Central memory CD8-positive, alpha-beta T cell (primary cell): ENCODE measurements at places on chromosomes 7 and 10.
A peak's percentile ranks its signal among the peaks of the same experiment; 100 is the strongest.

DNA sequence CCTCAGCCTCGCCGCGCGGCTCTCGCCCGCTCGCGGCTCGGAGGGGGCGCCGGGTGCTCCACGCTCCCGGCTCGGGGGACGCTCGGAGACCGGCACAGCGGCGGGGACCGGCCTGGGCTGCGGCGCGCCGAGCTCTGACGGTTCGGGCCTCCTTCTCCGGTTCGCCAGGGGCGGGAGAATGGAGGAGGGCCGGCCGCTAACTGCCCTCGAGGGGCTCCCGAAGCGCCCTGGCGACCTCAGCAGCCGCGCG, 232 bp upstream of the GRID1 start:
- DNase-seq: no peak

GRCh38 chr7:121575194-121575765, 179.2 kb upstream of the FAM3C start:
- no peak for DNase-seq

- DNase-seq: no peak
These were observed 6.4 kb downstream of the CALD1 start for GRCh38 chr7:134785842-134786241.

DNA sequence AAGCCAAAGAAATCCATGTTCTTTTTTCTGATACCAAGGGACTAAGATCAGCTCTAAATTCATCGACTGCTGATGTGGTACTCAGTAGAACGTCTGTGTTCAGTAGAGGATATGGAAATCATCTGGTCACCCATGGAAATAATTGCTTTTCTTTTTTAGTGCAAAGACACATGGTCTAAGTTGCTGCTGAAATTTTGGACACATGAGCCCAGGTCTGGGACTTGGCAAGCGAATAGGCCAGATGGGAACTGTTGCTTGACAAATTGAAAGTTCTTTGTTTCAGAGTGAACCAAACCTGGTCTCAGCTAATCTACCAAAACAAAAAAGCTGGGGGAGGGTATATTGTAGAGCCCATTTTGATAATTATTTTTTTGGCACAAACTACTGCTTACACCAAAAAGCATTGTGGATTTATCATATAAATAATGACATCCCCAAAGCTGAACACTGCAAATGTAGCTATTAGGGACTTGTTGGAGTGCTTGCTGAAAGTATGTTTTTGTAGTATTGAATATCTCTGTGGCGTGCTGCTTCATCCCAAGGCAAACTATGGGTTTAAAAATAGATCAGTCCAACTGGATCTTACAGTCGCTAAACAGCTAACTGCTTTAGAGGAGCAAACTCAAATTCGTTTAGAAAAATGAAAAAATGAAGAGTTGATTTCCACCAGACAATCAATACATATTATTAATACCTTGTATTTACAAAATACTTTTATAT, 144.7 kb downstream of the TRIL start:
- no peak for DNase-seq

DNA sequence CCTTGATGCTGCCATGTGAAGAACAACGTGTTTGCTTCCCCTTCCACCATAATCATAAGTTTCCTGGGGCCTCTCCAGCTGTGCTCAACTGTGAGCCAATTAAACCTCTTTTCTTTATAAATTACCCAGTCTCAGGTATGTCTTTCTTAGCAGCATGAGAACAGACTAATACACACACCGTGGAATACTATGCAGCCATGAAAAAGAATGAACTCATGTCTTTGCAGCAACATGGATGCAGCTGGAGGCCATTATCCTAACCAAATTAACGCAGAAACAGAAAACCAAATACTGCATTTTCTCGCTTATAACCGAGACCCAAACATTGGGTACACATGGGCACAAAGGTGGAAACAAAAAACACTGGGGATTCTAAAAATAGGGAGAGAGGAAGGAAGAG, 286.7 kb upstream of the MINDY3 start:
- DNase-seq: no peak

DNA sequence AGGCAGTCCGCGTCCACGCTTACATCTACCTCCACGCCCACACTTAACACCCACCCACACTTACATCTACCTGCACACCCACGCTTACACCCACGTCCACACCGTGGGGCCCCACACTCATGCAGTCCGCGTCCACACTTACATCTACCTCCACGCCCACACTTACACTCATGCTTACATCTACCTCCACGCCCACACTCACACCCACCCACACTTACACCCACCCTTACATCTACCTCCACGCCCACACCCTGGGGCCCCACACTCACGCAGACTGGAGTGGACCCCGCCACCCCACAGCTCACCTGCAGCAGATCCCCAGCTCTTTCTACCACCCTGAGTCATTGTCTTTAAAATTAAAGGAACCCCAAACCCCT, 32.4 kb upstream of the PWWP2B start:
- DNase-seq: no peak

DNA sequence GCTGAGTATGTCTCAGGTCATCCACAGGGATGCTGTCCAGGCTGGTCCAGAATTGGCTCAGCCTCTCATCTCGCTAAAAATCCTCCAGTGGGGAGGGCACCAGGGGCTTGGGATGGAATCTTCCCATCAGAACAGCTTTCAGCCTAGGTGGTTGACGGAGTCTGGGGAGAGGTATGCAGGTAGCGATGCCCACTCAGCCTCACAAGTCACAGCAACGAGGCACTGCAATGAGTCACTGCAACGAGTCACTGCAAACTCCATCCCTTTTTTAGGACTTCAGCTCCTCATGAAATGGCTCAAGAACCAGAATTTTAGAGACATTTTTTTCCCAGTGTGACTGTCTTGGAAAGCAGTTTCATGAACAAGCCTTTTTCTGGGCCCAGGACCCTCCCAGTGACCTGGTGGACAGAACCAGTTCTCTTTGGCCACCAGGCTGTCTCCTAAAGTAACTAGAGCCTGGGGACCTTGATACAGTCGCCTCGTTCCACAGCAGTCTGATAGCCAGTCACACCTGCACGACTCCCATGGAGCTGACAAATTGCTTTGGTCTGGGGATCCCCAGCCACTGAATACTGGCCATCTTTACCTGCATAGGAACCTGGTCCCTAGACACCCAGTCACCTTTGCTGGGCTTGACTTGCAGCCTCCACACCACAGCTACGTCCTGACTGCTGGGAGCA, 41.3 kb upstream of the PPP2R2D start:
- no peak for DNase-seq

GRCh38 chr10:79073784-79074432, 5.1 kb downstream of the ZMIZ1 start:
- DNase-seq: no peak

GRCh38 chr7:46006723-46007122, 85.7 kb upstream of the IGFBP3 start:
- no peak for DNase-seq

- no peak for DNase-seq
These were observed 105.5 kb upstream of the MKLN1 start for GRCh38 chr7:131222171-131222570.

- no peak for DNase-seq
These were observed 128.4 kb downstream of the RGS10 start for GRCh38 chr10:119414081-119414611.

DNA sequence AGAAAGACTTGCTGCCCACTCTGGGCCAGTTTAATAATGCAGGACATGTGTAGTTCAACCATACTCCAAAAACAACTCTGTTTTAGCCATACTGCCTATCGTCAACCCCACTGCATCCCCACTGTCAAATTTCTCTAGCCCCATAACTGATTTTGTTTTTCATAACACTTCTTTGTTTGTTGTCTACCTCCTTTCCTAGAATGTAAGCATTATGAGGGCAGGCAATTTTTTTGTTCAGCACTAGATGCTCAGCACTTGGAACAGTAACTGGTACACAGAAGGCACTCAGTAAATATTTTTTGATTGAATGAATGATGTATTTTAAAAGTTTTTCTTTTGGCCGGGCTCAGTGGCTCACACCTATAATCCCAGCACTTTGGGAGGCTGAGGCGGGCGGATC, 183.8 kb upstream of the MKLN1 start:
- no peak for DNase-seq

DNA sequence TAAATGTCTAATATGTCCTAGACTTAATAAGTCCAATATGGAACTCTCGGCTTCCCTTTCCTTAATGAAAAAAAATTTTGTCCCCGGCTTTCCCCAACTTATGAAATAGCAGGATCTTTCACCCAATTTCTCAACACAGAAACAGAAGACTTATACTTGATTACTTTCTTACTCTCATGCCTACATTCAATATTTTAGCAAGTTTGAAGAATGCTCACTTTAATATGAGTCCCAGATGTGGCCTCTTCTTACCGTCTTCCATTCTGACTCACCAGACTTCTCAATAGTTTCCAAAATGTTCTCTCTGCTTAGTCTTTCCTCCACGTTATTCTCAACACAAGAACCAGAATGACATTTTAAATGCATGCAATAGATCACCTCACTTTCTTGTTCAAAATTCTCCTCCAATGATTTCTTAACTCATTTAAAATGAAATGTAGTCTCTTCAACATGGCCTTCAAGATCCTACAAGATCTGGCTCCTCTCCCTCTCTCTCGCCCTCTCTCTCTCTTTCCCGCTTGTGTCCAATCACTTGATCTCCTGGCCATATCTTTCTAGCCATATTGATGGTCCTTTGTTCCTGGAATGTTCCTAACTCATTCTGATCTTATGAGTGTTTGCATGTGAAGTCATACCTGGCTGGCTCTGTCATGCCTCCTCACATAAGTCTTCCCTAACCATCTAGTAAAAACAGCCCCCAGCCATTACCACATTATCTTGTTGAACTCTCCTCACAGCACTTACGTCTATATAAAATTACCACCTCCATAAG, 119.7 kb upstream of the FAM3C start:
- DNase-seq: no peak

GRCh38 chr7:127893547-127893946, 137.7 kb downstream of the LRRC4 start:
- DNase-seq: no peak

GRCh38 chr10:118054383-118054782, 7.6 kb upstream of the RAB11FIP2 start:
- no peak for DNase-seq

GRCh38 chr7:158758586-158759244, 54.1 kb upstream of the NCAPG2 start:
- no peak for DNase-seq

DNA sequence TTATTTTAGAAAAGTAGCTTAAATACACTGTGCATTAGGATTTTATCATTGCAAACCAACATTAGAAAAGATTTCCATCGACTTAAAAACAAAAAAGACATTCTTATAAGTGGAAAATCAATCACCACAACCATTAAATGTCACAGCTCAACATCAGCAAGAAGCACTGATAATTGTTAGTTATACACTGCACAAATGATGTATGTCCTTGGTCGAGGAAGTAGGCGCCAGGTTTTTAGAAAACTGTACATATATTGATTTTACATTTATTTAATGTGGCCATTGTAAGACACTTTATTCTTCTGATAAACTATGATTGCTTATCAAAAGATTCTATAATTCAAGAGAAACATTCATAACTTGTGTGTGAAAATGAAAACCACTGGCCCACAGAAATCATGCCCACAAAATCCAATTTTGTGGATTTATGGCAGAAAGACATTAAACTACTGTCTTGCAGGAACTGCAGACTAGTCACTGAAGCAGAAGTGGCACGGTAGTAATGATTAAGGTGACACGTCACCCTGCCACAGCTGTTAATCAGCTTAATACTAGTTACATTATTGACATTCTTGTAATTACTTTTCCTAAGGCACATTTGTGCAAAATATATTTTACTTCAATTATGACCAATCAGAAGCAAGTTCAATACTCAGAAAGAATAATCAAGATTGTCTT, 79.4 kb downstream of the VPS41 start:
- DNase-seq: no peak

DNA sequence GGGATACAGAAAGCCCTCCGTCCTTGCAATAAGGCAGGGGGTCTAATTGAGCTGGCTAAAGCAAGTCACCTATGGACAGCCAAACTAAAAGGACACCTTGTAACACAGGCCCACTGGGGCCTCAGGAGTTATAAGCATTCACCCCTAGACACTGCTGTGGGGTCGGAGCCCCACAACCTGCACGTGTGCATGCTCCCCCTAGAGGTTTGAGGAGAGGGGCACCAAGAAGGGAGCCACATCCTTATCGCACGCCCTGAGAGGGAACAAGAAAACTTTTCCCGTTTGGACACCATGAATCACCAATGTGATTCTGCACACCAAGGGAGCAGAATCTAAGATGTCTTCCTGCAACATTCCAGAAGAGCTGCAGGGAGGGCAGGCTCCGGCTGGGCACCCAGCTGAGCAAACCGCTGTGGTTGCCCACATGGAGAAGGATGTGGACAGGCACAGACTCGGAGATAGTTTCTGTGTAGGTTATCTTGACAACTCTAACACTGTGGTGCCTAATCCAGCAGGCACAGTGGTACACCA, 17.7 kb upstream of the TARP start:
- no peak for DNase-seq

GRCh38 chr7:15685358-15686294, 857 bp downstream of the MEOX2 start:
- no peak for DNase-seq

DNA sequence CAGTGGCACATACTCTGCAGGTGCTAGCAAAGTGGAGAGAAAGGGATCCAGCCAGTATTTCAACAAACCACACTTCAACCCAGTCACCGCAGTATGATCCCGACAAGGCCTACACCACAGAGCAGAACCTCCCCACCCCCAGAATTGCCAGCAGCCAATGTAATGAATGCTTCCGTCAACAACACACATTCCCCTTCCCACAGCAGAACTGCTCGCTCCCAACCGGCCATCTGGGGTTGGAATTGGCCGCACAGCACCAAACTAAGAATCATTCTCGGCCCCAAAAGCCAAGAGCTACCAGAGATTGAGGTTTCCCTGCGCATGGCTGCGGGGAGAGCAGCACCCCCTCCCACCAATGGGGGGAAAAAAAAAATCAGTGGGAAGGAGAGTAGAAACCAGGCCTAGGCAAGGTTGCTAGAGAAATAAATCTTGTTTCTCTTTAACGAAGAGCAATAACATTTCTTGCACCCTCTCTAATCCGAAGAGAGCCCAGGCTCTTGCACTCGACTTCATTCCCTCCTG, 1.1 kb downstream of the WASL start:
- no peak for DNase-seq

- DNase-seq: peak; percentile 35
These were observed 57.0 kb downstream of the YKT6 start for GRCh38 chr7:44257618-44258422.

DNA sequence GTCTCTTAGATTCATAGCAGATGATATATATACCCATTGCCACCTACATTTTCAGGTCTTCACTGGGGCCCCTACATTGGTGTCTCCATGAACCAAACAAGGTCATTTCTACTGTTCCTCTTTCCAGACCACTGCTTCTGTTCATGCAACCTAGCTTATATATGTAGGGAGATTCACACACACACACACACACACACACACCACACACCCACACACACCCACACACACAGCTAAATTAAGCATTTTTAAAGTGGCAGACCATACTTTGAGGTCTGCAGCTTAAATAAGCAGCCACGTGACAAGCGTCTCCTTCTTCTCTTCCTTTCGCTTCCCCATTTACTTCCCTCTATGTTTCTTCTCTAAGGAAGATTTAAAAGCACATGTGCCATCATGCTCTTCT, 70.0 kb upstream of the CC2D2B start:
- no peak for DNase-seq

GRCh38 chr10:128149267-128150014, 23.2 kb upstream of the MKI67 start:
- DNase-seq: no peak

GRCh38 chr10:17512341-17513001, 58.1 kb upstream of the ST8SIA6 start:
- DNase-seq: no peak

GRCh38 chr10:65751218-65751617, 1174.6 kb upstream of the LRRTM3 start:
- DNase-seq: no peak
